ENCODE measurements at places on chromosomes 1 and 21.

GRCh38 chr1:147717051-147717705 lies 43.2 kb downstream of the GJA5 start:
- no peak for DNase-seq

GRCh38 chr1:245715291-245715701 lies 560.5 kb downstream of the KIF26B start:
- DNase-seq, result no peak

DNA sequence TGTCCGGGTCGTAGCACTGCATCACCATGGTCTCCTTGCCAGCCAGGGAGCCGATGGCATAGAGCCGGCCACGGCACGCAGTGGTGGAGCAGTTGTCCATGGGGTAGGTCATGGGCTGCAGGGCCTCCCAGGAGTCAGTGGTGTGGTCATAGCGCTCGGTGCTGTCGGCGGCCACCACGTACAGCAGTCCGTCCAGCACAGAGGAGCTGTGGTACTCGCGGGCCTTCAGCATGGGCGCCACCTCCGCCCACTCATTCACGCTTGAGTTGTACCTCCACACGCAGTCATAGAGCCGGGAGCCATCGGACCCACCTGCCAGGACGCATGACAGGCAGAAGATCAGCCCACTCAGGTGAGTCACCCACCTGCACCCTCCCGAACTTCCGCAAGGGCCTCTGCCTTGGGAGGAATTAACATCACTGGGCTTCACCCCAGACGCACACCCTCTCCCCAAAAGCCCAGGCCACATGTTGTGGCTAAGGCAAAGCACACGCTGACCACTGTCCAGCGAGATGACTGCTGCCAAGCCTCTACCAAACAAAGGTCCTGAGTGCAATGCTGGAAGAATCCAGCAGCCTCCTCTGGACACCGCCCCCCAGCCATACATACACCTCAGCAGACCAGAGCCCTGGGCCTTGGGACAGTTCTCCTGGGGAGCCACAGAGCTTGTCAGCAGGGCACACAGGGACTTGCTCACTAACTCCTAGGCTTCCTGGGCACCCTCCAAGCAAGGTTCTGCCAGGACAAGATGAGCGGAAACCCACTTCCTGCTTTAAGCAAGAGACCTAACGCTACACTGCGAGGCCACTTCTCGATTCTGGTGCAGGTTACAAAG lies 3.3 kb downstream of the KLHL21 start:
- peak; percentile 27 for DNase-seq

DNA sequence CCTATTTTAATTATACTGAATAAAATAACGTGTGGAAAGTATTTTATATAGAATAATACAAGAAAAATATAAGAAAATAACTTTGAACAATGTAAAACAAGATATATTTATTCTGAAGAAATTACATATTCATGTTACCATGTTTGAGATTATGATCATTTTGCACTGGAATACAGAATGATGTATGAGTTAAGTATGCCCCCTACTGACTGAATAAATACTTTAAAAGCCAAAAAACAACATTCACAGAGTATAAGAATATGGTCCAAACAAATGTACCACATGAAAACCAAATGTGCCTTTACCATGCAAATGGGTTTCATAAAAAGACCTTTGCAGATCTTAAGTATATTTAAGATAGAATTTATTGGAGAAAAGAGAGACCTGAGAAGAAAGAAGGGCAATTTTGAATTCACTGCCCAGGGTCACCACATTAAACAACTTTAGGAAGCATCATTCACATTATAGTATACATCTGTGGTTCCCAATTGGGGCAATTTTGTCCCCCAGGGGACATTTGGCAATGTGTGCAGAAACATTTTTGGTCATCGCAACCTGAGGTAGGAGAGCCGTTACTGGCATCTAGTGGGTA lies 136.6 kb upstream of the GFI1 start:
- DNase-seq, result no peak

- no peak for DNase-seq
These were observed 155.0 kb downstream of the SETD4 start for GRCh38 chr21:35905096-35905962.

- DNase-seq, result no peak
These were observed 179.9 kb downstream of the ADSS2 start for GRCh38 chr1:244271691-244272308.

- DNase-seq, result no peak
These were observed 7.1 kb downstream of the RNPEP start for GRCh38 chr1:201989354-201990128.

DNA sequence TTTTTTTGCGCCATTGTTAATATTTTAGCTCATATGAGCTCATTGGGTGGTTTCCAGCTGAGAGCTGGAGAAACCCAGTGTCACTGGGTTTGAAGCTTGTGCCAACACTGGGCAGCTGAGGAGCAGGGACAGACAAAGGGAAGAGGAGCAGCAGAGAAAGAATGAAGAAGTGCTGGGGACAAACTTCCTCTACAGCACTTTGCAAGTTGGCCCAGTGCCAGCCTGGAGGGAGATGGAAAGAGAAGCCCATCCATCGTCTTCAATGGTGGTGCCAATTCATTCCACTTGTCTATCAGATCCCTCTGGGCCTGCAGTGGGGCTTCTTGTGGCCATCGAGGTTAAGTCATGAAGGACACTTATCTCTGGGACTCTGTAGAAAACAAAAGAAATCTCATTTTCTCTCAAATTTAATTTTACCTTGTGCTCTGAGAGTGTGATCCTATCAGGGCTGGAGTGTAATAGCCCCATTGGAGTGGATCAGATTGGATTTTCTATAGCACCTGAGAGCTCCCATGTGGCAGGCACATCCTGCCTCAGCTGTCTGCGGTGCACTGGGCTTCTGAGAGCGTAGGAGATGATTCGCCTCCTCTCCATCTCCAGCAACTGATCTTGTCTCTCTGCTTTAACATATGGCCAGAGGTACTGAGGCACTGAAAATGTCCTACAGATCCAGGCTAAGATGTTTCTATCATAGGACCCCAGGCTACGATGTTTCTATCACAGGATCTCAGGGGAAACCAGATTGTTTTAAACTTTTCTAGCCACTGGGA lies 114.7 kb downstream of the TNR start:
- no peak for DNase-seq

GRCh38 chr1:1034439-1034781 lies 14.5 kb downstream of the AGRN start:
- no peak for DNase-seq

DNA sequence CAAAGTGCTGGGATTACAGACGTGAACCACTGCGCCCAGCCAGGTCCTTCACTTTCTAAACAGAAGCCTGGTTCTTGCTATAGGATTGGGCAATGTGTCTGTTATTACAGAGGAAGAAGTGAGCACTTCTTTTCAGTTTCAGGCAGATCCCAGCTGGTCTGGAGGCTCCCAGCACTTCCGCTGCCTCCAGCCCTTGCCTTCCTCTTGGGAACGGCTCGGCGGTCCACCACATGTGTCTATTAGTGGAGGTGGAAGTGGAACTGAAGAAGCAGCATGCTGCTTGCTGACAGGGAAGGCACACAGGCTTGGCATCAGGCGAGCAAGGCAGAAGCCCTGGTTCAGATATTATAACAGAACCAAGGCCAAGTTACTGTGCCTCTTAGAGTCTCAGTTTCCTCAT lies 17.0 kb downstream of the MKNK1 start:
- no peak for DNase-seq

- no peak for DNase-seq
These were observed 92.8 kb downstream of the PRKAB2 start for GRCh38 chr1:147079400-147080005.

DNA sequence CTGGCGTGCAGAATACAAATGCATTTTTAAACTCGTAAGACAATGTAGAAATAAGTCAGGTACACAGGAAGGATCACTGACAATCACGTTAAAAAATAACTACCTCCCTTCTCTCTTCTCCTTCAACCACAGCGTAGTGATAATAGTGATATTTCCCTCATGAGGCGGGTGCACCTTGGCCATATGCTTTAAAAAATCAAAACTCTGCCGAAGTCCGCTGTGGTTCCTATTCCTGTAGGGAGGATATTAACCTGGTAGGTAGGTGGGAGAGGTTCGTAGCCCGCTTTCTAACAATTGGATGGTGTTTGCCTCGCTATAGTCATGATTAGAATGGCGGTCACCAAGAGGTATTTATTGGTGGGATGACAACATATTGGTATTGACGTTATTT lies 732 bp downstream of the GREM2 start:
- no peak for DNase-seq

GRCh38 chr1:114231301-114231700 lies 77.6 kb upstream of the SYT6 start:
- DNase-seq, result no peak

DNA sequence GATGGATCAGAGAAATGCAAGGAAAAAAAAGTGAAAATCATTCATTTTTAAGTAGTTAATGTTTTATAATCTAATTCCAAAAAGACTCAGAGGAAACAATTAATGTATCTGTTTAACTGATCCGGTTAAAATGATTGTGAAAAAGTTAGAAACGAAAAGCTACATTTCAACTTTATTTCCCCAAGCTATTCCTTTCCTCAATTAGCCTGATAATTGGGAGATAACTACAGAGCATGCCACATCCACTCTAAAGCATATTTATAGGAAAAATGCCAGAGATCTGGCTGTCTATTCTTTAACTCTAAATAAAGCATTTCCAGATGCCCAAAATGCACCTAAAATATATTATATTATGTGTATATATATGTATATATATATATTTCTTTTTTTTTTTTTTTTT lies 35.9 kb upstream of the XPR1 start:
- no peak for DNase-seq

- no peak for DNase-seq
These were observed 413.6 kb upstream of the ESRRG start for GRCh38 chr1:217136895-217137205.

DNA sequence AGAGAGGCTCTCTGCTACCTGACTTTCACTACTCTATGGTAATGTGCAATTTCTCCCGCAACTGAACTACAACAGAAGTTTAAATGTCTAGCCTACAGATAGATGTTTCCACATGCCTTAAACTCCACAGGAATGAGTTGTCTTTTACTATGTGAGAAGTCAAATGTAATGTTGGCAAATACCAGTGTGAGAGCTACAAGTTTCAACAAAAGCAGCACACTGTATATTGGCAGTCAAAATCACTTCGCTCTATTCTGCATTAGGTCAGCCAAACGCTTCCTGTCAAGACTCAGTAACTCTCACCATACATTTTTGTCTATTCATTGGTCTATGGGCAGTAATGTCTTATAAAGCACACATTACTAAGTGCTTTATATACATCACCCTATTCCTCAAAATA lies 41.9 kb downstream of the LUZP1 start:
- DNase-seq, result no peak

DNA sequence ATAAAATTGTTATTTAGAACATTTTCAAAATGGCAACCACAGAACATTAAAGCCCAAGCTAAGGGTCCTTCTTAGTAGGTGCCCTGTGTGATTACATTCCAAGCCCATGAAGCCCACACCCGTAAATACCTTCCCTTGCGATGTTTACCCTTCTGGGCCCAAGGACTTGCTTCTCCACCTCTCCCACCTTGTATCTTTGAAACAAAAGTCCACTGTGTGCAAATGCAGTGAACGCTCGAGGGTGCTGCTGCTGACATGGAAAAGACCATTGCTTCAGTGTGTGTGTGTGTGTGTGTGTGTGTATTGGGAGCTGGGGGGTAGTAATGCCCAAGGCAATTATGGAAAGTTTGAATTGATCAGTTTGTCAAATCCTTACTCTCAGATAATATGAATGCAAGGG lies 298.1 kb downstream of the TGFB2 start:
- DNase-seq, result no peak

- no peak for DNase-seq
These were observed 452.1 kb downstream of the TTLL7 start for GRCh38 chr1:83546874-83547273.

DNA sequence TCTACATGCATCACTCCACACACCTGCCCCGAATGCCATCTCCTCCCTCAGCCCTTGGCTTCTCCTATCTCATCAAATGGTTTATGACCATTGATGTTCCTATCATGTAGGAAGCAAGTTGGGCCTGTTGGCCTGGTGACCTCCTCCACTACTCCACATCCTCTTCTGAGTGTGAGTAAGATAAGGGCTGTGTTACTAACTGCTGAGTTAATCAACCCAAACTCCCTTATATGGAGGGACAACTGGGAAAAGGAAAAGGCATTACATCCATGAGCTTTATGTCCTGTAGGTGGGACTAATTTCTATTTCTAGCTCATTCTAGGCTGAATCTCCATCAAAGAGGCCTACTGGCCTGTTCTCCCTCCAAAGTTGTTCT lies 57.6 kb downstream of the WLS start:
- DNase-seq, result no peak

- DNase-seq, result no peak
These were observed 119.6 kb upstream of the CD34 start for GRCh38 chr1:208030288-208031091.

GRCh38 chr1:230717251-230717650 lies 3.3 kb upstream of the AGT start:
- no peak for DNase-seq

- DNase-seq, result no peak
These were observed 4.1 kb upstream of the GABRD start for GRCh38 chr1:2014741-2015735.

- no peak for DNase-seq
These were observed 16.3 kb downstream of the ATG4C start for GRCh38 chr1:62800281-62800680.

- DNase-seq, result no peak
These were observed 4.9 kb downstream of the AHDC1 start for GRCh38 chr1:27598902-27599528.

DNA sequence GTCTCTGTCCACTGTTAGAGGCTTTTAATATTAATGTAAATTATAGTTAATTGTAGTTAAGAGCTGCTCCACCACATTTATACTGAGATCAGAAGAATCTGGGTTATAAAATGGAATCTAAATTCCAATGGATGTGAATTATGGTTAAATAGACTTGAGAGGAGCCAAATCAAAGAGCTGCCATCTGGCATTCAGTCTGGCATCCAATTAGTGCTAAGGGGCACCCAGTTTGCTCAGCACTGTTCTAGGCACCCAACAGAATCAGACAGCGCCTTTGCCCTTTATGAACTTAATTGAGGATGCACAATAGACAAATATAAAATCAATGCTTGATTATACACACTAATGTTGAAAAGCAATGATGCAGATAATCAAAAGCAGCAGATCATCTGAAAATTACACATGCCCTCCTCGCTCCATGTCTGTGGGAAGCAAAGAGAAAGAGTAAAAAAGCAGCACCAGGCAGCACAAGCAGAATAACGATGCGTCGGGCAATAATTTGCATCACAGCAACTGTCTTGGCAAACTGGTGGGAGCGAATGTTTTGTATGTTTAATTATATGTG lies 310.1 kb downstream of the BRINP2 start:
- no peak for DNase-seq

GRCh38 chr1:77888781-77889642 lies 588 bp downstream of the NEXN start:
- DNase-seq, result no peak

GRCh38 chr1:31801458-31801857 lies 14.4 kb downstream of the SPOCD1 start:
- no peak for DNase-seq

- DNase-seq, result no peak
These were observed 330.2 kb downstream of the PTBP2 start for GRCh38 chr1:97051823-97052222.
